ENCODE measurements at places on chromosomes 6 and 20.
A peak's percentile ranks its signal among the peaks of the same experiment; 100 is the strongest.

DNA sequence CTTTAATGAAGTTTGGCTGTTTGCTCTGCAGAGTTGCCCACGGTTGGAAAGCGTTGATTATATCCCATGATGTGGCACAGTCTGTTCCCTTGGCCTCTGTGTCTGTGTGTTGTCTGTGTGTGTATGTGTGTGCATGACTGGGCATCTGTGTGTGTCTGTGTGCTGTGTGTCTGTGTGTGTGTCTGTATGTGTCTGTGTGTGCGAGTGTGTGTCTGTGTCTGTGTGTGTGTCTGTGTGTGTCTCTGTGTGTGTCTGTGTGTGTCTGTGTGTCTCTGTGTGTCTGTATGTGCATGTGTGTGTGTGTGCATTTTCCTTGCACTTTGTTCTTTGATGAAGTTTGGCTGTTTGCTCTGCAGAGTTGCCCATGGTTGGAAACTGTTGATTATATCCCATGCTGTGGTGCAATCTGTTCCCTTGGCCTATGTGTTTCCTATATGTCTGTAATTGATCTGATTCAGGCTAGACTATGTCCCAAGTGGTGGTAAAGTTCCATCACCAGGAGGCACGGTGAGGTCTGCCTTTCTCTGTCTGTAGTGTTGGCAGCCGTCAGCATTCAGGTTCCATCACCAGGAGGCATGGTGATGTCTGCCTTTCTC lies 78.1 kb upstream of the RIN2 start:
- no peak for DNase-seq

GRCh38 chr6:43096451-43097097 lies 20.5 kb downstream of the PTK7 start:
- DNase-seq, result peak; percentile 82

- DNase-seq, result no peak
Measured at GRCh38 chr6:107730106-107730505, 94.0 kb downstream of the SCML4 start.

- DNase-seq, result peak; percentile 92
Measured at GRCh38 chr20:53828682-53829254, 235.1 kb upstream of the ZNF217 start.

DNA sequence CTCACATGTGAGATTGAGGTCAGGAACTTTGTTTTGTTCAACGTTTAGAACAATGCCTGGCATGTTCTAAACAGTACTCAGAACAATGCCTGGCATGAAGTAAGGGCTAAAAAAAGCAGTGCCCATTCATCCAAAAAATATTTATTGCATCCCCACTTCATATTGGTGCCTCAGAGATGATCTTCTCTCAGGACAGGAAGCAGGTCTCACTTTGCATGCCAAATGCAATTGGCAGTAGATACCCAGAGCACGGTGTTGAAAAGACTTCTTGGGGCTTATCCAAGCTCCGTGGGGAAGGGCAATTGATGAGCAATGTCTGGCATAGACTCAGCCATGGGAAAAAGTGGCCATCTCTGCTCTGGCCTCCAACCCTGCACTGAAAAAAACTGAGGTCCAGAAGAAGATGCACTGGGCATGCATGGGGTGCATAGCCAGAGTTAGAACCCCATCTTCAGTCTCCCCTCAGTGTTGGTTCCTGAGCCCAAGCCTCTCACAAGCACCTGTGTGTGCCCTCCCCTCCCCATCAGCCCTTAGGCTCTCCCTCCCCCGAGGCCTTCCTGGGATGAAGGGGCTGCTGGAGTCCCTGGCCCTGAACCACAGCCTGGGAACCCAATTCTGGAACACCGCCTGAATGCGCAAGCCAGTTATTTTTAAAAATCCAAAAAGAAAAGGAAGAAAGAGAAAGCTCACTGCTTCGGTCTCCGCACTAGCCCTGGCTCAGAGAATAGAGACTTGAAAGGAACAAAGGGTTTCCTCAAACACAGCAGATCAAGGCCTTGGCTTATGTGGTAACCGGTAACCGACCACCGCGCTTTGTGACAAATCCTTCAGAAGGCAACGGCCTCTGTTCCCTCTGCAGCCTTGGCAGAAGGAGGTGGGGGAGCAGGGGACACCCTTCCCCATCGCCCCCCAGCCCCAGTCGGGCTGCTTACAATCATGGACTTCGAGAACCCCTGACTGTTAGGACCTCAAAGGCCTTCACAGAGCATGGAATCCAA lies 78.5 kb upstream of the SIRPA start:
- peak; percentile 91 for DNase-seq

GRCh38 chr6:29743568-29743967 lies 20.3 kb downstream of the HLA-F start:
- DNase-seq, result no peak

GRCh38 chr6:44268095-44268628 lies 2.1 kb upstream of the TMEM151B start:
- DNase-seq, result no peak

GRCh38 chr20:9493803-9494202 lies 20.6 kb upstream of the LAMP5 start:
- no peak for DNase-seq

DNA sequence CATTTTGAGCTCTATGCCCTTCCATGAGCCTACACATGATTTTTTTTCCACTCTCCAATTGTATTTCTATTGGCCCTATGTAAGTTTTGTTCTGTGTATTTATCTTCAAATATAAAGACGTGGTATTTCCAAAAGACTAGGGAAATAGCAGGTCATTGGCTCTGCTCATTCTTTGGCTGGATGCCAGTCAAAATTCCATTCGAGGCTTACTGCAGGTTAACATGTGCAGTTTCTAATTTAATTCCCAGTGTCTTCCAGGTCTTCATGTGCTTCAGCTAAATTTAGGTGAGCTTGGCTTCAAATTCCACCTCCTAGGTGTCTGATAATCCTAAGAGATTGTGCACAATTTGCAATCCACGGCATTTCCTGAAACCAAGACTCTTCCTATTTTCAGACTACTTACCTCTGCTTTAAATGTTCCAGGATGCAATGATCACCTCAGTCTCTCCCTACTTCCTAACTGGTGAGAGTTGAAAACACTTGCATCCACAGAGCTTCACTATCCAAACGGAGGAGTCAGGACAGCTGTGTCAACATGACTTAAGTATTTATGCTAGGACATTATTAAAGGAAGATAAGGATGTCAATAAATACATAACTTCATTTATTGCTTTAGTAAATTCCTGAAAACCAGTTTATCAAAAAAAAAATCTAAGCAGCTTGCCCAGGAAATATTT lies 236.1 kb downstream of the COL12A1 start:
- no peak for DNase-seq

- DNase-seq, result no peak
Measured at GRCh38 chr6:119328254-119328653, 21.3 kb downstream of the MAN1A1 start.

GRCh38 chr20:24439737-24440387 lies 29.6 kb upstream of the SYNDIG1 start:
- no peak for DNase-seq

DNA sequence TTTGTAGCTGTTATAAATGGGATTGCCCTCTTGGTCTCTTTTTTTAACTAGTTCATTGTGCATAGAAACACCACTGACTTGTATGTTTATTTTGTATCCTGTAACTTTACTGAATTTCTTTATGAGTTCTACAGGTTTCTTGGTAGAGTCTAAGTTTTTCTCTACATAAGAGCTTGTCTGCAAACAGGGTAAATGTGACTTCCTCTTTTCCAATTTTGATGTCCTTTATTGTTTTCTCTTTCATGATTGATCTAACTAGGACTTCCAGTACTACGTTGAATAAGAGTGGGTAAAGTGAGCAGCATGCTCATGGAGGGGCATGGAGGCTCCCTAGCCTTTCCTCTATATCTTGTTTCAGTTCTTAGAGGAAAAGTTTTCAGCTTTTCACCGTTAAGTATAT lies 3.0 kb upstream of the WFDC10A start:
- DNase-seq, result no peak

- DNase-seq, result no peak
Measured at GRCh38 chr6:45987856-45988255, 27.8 kb downstream of the CLIC5 start.

All from GM04504 (cell line).